ENCODE measurements at places on chromosomes 5 and 9.

DNA sequence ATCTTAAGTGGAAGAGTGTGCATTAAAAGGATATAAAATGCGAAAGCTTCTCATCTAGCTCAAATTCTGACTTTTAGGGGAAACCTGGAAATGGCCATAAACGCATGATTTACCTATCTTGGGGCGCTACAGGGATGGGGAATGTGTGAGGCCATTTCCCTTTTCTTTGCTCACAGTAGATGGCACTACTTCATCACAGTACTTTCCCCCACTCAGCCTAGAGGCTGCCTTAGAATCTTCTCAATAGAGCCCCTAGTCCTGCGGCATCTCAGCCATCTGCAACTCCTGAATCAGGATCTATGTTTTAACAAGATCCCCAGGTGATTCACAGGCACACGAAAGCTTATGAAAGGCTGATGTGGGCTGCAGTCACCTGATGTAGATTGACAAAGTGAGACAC is 110.8 kb downstream of the LHFPL2 start:
- no peak for DNase-seq

GRCh38 chr5:69512740-69513260 is 20.2 kb downstream of the OCLN start:
- no peak for DNase-seq

GRCh38 chr9:2979957-2980610 is 136.2 kb upstream of the PUM3 start:
- DNase-seq: no peak

- no peak for DNase-seq
Observed at GRCh38 chr5:35438288-35438687, 179.4 kb upstream of the SPEF2 start.

- no peak for DNase-seq
Observed at GRCh38 chr5:96133341-96134079, 171.9 kb upstream of the ELL2 start.

DNA sequence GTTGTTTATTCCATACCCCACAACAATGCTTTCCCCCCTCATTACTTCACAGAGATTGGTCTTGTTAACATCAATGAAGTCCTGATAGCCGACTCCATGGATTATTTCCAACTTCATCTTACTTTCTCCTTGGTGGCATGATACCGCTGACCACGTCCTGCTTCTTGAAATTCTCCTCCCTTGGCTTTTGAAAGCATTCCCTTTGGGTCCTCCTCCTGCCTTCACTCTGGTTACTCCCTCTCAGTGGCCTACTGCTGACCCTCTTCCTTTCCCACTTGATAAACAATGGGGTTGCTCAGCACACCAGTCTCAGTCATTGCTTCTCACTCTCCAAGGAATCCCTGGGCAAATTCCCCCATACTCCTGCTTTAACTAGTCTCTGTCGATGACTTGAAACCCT is 283.9 kb downstream of the SEC61B start:
- no peak for DNase-seq

DNA sequence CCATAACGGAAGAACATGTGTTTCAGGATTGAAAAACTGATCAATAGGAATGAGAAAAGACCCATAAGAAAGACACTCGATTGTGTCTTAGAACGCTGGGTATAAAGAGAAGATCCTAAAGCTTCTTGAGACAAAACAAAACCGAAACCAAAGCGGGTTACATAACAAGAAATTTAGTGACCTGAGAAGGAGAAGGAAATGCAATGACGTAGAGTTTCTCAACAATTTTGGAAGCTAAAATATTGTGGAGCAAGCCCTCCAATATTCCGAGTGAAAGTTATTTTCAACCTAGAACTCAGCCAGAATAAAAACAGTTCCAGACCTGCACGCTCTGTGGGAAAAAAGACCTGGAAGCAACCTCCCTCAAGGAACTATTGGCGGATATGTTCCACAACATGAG is 81.9 kb upstream of the FREM1 start:
- no peak for DNase-seq
